ENCODE measurements at places on chromosomes 7 and 10. TPM values are rescaled to one million over a fixed set of nuclear protein-coding genes. Genes with fewer than 3 reads are reported as not detected.

DNA sequence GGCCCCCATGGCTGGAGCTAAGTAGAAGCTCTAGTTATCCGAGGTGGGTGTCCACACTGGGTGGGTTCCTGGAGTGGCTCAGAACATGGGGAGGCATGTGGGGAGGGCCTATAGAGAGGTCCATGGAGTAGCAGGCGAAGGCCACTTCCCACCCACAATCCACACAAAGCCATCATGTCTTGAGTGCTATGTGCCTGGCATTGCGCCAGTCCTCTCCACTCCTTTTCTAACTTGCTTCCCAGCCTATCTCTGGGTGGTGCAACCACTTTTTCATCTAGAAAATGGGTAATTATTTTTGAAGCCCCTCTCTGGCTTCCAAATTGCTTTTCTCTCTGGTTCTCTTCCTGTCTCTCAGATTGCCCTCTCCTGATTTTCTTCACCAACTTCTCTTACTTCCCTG is 263.6 kb downstream of the PHTF2 start:
- no peak overlapping the region for H3K27ac ChIP-seq
- no peaks in the 10 kb centered on the region for H3K36me3 ChIP-seq
- H3K27me3 ChIP-seq = no peaks in the 10 kb centered on the region
- no peak overlapping the region for H3K4me3 ChIP-seq
- no peaks in the 10 kb centered on the region for H3K4me1 ChIP-seq

Gene LAMB4
- total RNA-seq = 0.15 TPM

DNA sequence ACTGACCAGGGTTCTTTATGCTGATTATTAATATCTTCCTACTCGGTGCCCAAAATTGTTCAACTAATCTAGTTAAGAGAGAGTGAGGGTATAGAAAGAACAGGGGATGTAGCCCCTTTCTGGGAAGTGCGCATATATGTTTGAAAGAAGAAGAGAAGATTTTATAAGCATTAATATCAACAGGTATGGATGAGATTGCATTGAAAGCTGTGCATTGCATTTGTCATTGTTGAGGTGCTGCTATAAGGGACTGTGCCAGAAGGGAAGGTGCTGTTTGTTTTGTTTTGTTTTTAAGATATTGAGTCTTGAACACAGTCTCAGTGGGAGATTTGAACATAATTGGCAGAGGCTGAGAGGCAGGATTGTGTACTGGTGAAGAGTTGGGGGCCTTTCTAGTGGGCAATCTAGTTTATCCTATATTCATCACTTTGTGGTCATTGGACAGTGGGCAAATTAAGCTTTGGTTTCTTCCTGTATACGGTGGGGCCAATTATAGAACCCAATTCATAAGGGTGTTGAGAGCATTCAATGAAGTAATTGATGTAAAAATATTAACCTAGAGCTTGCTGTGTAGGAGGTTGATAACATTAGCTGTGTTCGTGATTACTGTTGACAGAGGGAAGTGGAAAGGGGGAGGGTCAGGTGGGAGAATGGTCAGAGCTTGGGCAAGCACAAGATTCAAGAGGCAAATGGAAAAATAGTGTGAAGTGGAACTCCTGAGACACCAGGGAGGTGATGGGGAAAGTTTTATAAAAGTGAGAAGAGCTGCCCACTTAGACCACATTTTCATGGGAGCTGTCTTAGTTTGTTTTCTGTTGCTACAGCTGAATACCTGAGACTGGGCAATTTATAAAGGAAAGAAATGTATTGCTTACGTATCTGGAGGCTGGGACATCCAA is 19.9 kb upstream of the PCGF5 start:
- no peak overlapping the region for H3K27ac ChIP-seq
- peaks cover 21% of the 10 kb centered on the region for H3K4me1 ChIP-seq
- H3K4me3 ChIP-seq = no peak overlapping the region

Gene GBX1
- not detected for total RNA-seq
